ENCODE measurements at places on chromosomes 7 and 10. TPM values are rescaled to one million over a fixed set of nuclear protein-coding genes. Genes with fewer than 3 reads are reported as not detected.
A peak's percentile ranks its signal among the peaks of the same experiment; 100 is the strongest.

The ATG9B gene
- 9.2 TPM for total RNA-seq

DNA sequence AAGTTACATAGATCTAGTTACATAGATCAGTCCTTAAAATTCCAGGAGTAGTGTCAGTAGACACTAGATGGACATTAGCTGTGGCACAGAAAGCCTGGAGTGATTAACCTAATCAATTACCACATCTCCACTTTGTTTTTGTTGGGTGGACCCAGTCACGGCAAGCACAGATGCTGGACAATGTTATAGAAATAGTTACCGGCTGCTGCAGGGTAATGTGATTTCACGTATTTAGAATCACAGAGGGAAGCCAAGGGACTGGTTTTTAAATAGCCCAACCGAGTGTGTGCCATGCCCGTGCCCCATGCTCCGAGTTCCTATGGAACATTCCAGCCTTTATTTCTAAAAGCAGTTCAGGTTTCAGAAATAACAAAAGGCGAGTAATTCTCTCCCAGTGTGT lies 2.8 kb downstream of the LGI1 start:
- DNase-seq, result no peak

- peak; percentile 2 for DNase-seq
Observed at GRCh38 chr10:114631666-114632417, 26.2 kb downstream of the ABLIM1 start.

The TMEM229A gene
- total RNA-seq, result not detected

DNA sequence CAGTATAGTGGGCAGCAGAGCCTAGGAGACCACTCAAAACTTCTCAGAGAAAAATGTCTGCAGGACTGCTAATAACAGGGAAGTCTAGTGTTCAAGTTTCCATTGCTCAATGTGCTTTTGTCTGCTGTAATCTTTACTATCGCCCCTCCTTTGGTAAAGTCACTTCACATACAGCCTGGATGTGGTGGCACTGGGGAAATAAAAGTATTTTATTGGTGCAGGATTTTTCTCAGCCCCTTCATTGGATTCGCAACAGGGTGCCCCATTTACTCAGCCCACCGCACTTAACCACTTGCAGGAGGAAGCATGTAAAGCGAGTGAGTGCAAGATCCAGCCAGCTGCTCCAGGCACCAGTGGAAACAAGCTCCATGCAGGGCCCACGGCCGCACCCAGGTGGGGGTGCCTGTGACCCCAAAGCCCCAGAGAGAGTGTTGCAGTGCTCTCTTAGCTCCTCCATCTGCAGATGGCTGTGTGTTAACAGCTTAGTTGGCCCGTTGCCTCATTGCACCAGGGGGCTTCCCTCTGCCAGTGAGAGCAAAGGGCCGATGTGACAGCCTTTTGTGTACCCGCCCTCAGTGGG lies 163.5 kb upstream of the TMEM72 start:
- DNase-seq, result no peak

Data from CD8-positive, alpha-beta T cell (primary cell).